Amygdala (tissue), 56 donors: ENCODE measurements at places on chromosomes 2 and 18.

DNA sequence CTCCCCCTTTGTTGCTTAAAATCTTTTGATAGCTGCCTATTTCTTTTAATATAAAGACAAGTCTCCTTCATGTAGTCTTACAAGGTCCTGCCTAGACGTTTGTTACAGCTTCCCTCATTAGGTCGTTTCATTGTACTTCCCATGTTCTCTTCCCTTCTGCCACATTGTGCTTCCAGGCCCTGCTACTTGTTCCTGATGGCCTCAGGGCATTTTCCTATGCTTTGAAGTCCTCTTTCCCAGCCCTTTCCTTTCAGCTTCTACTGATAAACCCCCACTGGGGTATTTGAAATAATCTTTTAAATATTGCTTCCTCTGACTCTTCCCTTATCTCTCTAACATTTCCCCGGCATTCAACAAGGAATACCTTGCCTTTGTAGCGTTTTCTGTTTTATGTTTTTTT, 67.4 kb downstream of the UBE2E3 start:
- DNase-seq = no peak

- no peak for DNase-seq
Measured at GRCh38 chr2:72581560-72582181, 244.2 kb downstream of the EXOC6B start.

GRCh38 chr2:231276987-231277386, 78.6 kb downstream of the ARMC9 start:
- no peak for DNase-seq

DNA sequence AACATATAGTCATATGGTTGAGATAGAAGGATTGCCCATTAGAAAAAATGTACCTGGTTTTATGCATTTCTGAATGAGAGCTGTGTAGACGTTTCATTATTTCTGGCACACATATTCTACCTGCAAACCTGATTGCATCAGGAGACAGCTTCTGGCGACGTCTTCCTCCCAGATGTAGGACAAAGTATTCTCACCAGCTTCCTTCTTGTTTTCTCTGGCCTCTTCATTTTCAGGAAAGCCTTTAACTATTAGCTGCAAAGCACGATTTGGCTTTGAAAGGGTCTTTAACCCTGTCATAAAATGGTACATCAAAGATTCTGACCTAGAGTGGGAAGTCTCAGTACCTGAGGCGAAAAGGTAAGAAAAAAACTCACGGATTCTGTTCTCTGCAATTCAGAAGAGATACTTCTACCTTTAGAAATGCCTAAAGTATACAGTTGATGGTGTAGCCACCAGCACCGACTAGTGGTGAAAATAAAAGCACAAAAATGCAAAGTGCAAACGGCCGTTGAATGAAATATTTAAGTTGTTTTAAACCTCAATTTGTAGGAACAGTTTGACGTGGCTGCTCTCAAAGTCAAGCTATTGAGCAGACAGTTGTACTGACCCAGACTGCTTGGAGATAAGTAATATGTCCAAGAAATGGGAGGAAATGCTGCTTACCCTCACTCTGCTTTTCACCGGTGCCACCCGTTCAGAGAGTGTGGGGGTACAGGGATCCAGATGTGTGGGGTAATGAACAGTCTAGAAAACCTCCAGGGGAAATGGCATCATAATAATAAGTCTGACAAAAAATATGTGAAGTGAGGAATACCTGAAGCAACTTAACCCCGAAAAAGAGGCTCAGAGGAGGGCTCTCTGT, 20.2 kb downstream of the IL18RAP start:
- DNase-seq = no peak

DNA sequence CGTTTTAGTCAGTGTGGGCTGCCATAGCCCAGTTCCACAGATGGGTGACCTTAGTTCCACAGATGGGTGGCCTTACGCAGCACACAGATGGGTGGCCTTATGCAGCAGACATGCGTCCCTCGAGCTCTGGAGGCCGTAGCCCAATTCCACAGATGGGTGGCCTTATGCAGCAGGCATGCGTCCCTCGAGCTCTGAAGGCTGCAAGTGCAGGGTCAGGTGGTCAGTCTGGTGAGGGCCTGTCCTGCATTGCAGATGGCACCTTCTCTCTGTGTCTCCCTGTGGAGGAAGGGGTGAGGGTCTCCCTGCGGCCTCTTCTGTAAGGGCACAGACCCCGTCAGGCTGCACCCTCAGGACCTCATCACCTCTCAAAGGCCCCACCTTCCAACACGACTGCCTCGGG, 189.5 kb upstream of the TPO start:
- no peak for DNase-seq

GRCh38 chr2:199693861-199694260, 157.1 kb downstream of the FTCDNL1 start:
- no peak for DNase-seq

DNA sequence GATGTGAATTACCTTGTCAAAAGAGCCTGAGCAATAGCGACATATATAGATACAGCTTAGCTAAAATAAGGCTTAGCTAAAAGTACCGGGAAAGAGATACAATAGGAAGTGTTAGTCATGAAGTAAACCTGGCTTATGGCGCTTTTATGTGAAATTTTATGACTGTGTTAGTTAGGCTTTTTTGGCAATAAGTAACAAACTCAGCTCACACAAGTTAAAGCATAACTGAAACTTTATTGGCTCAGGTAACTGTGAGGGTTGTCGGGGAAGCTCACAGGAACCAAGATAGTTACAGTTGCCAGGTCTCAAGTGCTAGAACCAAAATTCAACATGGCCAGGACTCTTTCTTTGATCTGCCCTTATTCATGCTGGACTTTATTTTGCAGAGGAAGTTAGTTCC, 925.0 kb upstream of the GYPC start:
- DNase-seq = no peak

DNA sequence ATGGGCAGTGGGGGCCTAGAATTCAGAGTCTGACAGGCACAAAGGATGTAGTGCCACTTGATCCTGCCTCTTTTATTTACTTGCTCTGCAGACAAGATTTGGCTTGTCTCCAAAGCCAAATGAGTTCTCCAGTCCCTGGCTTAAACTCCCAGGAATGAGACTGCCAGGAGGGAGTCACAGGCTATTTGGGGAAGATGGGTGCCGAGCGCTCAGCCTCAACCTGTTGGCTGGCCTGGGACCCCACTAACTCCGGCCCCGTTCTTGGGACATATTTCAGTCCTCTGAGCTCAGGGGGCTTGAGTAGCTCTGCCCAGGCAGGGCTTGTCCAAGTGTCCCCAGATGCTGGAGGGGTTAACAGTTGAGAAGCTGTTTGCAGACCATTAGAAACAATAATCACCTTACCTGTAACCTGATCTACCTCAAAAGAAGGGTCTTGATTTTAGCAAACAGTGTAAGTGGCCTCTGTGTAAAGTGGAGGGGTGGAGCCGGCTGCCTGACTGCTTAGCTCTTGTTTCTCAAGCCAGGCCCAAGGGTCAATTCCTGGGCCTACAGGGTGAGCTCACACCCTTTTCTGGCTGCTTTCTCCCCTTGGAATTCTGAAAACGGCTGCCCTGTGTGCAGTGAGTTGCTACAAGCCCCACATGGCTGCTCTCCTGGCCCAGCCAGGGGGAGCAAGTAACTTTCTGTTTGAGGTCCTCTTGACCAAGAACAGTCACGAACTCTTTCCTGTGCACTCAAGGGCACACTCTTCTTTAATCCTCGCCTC, 27.1 kb upstream of the FZD5 start:
- no peak for DNase-seq

DNA sequence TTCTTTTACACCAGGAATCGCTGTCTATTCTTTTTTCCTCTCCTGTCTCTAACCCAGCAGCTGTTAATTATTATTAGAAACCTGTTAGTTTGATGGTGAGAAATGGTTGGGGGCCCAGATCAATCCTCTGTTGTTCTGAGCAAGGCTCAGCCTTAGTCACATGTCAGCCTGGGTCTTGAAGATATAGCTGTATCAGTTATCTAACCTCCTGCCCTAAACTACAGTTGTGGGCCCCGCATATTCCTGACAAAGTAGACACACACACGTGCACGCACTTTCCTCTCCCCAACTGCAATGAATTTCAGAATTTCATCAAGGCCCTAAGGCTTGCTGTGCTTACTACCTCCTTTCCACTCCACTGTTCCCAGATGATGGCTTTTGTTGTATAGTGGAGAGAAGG, 54.6 kb downstream of the OLA1 start:
- DNase-seq = no peak

GRCh38 chr2:152099367-152100050, 665 bp upstream of the CACNB4 start:
- DNase-seq = no peak

DNA sequence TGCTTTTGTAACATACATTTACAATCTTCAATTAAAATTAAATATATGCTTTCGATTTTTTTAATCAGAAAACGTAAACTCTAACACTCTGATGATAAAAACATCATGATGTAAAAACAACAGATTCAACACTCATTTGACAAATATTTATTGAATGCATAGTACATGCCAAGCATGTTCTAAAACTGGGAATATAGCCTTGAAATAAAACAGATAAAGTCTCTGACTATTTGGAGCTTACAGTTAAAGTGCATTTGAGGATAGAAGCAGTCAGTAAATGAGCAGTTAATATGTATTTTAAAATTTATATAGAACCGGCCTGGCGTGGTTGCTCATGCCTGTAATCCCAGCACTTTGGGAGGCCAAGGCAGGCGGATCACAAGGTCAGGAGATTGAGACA, 47.8 kb downstream of the TMX3 start:
- no peak for DNase-seq

GRCh38 chr2:44291281-44292248, 16.3 kb downstream of the SLC3A1 start:
- peak; percentile 46 for DNase-seq

DNA sequence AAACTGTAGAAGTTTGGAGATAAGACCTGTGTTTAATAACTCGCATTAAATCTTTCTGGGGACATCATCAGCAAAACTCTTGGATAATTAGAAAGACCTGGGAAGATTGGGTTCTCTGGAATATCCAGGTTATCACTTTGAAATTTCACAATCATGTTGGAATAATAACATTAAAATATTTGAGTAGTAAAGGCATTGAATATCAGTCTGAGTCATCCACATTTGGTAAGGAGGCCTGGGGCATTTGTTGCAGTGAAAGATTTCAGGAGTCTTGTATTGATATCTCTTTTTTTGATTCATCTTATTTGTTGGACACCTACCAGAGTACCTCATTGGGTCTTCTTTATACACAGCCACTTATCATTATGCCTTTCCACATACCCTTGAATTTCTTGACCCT, 95.9 kb downstream of the EPB41L5 start:
- no peak for DNase-seq

GRCh38 chr2:38572167-38572566, 30.6 kb downstream of the HNRNPLL start:
- no peak for DNase-seq

DNA sequence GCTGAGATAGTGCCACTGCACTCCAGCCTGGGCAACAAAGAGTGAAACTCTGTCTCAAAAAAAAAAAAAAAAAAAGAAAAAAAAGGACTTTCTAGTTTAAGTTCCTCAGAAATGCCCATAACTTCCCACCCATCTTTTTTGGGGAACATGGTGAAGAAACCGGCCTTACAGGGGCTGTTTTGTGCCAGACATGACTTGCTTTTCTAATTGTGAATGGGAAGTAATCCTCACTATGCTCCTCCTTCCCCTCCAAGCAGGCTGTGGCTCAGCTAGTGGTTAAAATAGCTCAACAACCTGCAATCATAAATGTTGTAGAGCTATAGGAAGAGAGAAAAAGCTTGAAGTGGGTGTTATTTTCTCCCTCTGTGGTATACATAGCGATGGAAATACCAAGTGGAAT, 34.1 kb upstream of the OLA1 start:
- DNase-seq = no peak

- no peak for DNase-seq
Measured at GRCh38 chr2:203072371-203072770, 57.7 kb downstream of the NBEAL1 start.

GRCh38 chr2:33477473-33478468, 1.3 kb downstream of the RASGRP3 start:
- DNase-seq = peak; percentile 11

DNA sequence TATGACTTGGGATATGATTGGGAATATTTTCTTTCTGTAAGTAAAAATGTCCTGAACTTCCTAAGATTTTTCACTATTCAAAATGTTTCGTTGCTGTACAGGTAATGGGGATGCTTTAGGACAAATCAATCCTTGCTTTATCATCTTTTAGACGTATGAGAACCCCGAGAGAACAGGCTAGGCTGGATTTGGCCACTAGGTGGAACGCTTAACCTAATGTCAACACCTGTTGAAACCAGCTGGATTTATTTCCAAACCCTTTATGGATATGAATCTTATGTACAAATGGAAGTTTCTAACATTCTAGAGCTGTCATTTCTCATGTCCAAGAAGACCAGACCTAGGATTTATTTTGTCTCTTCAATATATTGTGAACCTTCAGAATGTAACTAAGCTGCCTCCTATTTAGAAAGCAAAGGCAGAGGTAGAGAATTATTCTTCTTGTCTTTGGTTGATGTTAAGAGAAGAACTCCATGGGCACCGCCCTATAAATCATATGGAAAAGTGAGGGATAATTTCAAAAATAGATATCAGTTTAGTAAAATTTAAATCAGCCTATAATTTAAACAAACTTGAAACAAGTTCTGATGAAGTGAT, 96.7 kb downstream of the PMAIP1 start:
- no peak for DNase-seq

DNA sequence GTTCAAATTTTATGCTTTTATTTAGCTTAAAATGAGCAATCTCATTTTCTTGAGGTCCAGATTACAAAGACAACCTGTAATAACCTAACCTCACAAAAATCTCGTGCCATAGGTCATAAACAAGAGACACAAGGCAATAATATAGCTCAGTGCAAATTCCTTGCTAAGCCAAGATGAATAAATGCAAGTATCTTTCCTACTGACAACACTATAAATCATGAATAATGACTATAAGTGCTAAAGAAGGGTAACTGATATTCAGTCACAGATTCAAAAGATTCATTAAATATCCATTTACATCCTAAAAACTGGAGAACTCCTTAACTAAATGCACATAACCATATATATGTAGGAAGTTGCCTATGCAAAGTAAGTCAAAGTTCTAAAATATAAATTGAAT, 1641.6 kb downstream of the LRP1B start:
- no peak for DNase-seq

GRCh38 chr2:120748310-120748709, 12.6 kb downstream of the GLI2 start:
- no peak for DNase-seq

- DNase-seq = no peak
Measured at GRCh38 chr2:202149155-202149762, 76.2 kb downstream of the KIAA2012 start.

DNA sequence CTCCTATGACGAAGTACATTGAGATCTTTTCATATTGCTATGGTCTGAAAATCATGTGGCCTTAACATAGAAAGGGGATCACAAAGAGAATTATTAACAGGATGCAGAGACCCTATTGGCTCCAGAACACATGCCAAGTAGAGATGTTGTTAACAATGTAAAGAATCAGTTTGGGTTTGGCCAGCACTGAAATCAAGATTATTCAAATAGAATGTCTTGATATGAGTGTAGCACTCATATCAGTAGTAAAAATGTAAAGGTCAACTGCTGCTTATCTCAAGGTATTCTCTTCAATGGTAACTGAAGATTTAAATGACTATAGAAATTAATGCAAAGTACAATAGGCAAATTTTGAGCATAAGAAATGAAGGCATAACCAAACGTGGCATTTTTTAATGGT, 262.8 kb downstream of the PTH2R start:
- DNase-seq = no peak
